ENCODE measurements at places on chromosomes 16 and 17. TPM values are rescaled to one million over a fixed set of nuclear protein-coding genes. Genes with fewer than 3 reads are reported as not detected.

DNA sequence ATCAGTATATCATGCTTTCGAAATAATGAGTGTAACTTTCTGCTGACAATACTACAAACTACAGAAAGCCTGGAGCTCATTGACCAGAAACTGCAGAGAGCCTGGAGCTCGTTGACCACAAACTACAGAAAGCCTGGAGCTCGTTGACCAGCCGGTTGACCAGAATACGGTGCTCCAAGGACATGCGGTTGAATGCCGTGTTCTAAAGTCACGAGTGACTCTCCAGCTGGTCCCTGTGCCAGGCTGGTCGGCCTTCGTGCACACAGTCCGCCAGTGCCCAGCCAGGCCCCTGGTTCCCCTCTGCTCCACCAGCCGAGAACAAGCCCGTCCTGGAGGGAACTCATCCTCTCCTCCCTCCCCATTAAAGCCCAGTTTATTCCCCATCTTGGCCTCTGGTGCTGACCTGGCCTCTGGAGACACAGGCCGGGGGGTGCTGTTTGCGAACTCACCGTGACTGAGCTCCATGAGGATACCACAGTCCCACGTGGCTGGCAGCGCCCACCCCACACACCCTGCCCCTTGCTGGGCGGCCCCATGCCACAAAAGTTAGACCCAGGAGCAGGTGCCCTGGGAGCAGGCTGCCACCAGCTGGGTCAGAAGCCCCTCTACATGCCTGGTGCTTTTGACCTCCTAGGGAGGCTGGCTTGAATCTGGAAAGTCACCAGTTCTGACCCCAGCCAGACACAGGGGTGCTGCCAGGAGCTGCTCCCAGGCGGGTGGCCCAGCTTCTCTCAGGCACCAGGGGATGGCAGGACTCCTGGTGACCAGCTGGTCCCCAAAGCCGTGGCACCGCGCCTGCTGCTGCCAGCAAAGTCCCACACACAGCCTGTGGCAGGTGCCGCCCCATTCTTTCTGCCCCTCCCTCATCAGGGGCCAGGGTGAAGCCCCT lies 15.5 kb upstream of the CDH15 start:
- no peak for DNase-seq

Gene CACNG5
- total RNA-seq: not detected

GRCh38 chr16:66275775-66276428 lies 90.6 kb upstream of the CDH5 start:
- DNase-seq: no peak

GRCh38 chr16:87561200-87562105 lies 40.9 kb upstream of the JPH3 start:
- DNase-seq: no peak

Gene SSTR5
- total RNA-seq: 2.6 TPM

GRCh38 chr17:11241611-11242226 lies 706 bp downstream of the SHISA6 start:
- DNase-seq: no peak

Gene TLCD3B
- total RNA-seq: not detected
